ENCODE measurements at places on chromosomes 12 and 14.
A peak's percentile ranks its signal among the peaks of the same experiment; 100 is the strongest.

DNA sequence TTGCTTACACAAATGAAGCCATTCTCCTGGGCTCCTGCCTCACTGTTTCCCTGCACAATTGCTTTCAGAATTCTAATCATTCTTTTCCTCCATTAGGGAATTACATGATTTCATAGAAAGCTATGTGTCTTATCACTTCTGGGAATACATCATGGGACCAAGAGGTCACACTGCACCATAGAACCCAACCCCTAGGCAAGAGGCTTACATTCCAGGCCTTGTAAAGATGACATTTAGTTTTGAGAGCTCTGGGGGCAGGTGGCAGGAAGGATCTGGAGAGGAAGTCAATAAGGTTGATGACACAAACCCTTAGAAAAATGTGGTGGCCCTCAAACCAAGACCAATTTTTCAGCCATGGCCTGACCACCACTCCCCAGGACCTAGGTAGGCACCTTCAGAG is 57.1 kb downstream of the NUAK1 start:
- DNase-seq, result no peak

- no peak for DNase-seq
These were observed 1551.2 kb downstream of the AACS start for GRCh38 chr12:126616441-126616840.

- DNase-seq, result no peak
These were observed 324.2 kb downstream of the ALG10 start for GRCh38 chr12:34346372-34347034.

DNA sequence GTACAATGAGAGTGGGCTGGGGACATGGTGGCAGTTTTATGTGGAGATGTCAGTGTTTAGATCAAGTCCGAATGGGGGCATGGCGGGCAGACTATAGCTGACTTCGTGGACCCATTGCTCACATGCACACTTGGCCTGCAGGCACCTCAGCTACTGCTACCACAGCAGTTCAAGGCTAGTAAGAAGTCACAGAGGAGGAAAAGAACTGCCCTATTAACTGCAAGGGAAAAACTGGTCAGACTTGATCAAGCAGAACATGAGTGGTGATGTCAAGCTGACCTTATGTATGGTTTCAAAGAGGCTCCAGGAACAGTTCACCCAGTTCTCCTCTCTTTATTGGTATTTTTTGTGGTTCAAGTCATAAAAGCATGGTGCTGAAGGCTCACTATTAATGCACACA is 30.2 kb upstream of the FRS2 start:
- no peak for DNase-seq

- no peak for DNase-seq
These were observed 16.5 kb upstream of the HNF1A start for GRCh38 chr12:120961604-120962531.

DNA sequence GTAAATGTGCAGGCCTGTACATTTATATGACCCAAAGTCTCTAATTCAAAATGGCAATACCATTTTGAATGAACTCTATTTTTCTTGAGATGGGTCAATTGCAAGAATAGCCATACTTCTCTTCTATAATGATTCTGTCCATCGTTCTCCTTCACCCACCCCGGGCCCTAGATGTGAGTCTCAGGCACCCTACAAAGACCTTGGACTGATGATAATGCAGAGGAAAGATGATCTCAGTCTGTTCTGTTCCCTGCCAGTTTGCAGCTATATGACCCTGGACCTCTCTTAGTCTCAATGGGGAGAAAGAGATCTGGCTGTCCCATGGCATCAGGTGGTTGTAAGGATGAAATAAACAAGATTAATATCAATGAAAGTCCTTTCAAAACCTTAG is 30.1 kb downstream of the VCPKMT start:
- no peak for DNase-seq

DNA sequence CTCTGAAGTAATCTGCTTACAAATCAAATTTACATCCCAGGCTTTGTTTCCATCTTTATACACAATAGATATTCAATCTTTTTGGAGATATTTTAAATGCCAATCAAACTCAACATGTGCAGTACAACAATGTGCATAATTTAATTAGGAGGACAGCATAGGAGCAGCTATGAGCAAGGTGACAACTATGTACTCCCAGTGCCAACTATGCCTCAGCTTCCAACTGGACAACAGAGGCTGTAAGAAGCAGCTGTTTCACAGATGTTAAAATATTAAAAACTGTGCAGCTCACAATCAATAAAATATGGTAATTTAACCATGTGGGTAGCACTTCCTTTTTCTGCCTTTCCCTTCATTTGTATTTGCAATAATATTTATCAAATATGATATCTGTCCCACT is 99.9 kb downstream of the ST8SIA1 start:
- peak; percentile 62 for DNase-seq

GRCh38 chr12:125766091-125766490 is 700.9 kb downstream of the AACS start:
- no peak for DNase-seq

- DNase-seq, result no peak
These were observed 78.9 kb downstream of the AKAP6 start for GRCh38 chr14:32408018-32408417.
